Activated T-helper 1 cell treated with anti-CD3 and anti-CD28 coated beads, Interleukin-12 subunit alpha, Interleukin-12 subunit beta, Interleukin-2, Interleukin-4 antibody, amounts not matched to agents 30 ng/mL and 10 ng/mL and 1 ng/mL, durations not matched to agents 14 hours and 24 hours and 36 hours (primary cell): ENCODE measurements at places on chromosomes 12 and 14. TPM values are rescaled to one million over a fixed set of nuclear protein-coding genes. Genes with fewer than 3 reads are reported as not detected.

GRCh38 chr14:35534208-35534872 is 376 bp downstream of the INSM2 start:
- peaks cover 5% of the 10 kb centered on the region for H3K4me1 ChIP-seq
- H3K27me3 ChIP-seq = peaks cover 51% of the 10 kb centered on the region
- H3K27ac ChIP-seq = no peak overlapping the region
- H3K36me3 ChIP-seq = peaks cover 7% of the 10 kb centered on the region

LBHD2 gene
- total RNA-seq = not detected in 2 replicates

- no peak for DNase-seq
- H3K4me1 ChIP-seq = no peaks in the 10 kb centered on the region
- no peak overlapping the region for H3K27ac ChIP-seq
- no peak overlapping the region for H3K4me3 ChIP-seq
- H3K27me3 ChIP-seq = no peaks in the 10 kb centered on the region
- H3K36me3 ChIP-seq = no peaks in the 10 kb centered on the region
Observed at GRCh38 chr12:99087278-99087677, 442.2 kb downstream of the APAF1 start.

- H3K4me1 ChIP-seq = peaks cover 71% of the 10 kb centered on the region
- peak overlapping the region; percentile 91 for H3K27ac ChIP-seq
- no peaks in the 10 kb centered on the region for H3K27me3 ChIP-seq
- peaks cover 67% of the 10 kb centered on the region for H3K36me3 ChIP-seq
Observed at GRCh38 chr12:6452245-6452943, 552 bp downstream of the TAPBPL start.

DNA sequence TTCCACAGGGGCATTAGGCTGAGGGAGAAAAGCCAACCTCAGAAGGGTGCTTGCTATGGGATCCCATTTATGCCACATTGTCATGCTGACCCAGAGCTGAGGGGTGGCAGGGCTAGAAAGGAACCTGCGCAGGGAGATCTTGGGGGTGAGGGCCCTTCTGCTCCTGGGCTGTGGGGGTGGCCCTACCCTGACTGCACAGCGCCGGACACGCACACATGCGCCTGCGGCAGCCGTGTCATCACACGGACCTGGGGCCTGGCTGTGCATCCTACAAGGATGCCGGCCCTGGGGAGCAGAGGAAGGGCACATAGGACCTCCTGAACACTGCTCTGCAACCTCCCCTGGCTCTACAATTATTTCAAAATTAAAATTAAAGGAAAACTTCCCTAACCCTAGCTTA is 6.9 kb downstream of the CDCA4 start:
- H3K4me1 ChIP-seq = peaks cover 56% of the 10 kb centered on the region
- no peak overlapping the region for H3K4me3 ChIP-seq
- peaks cover 39% of the 10 kb centered on the region for H3K36me3 ChIP-seq
- peak overlapping the region; percentile 15 for H3K27ac ChIP-seq
- DNase-seq = no peak

C12orf54 gene
- total RNA-seq = not detected in 2 replicates

ADAM20 gene
- 0.47 and 0.61 TPM in 2 replicates for total RNA-seq

BAG5 gene
- total RNA-seq = 33.8 and 34.1 TPM in 2 replicates

ZFP36L1 gene
- 149 and 156 TPM in 2 replicates for total RNA-seq

OR6C65 gene
- total RNA-seq = not detected in 2 replicates

OTUB2 gene
- 1.5 TPM in 2 replicates for total RNA-seq

DNA sequence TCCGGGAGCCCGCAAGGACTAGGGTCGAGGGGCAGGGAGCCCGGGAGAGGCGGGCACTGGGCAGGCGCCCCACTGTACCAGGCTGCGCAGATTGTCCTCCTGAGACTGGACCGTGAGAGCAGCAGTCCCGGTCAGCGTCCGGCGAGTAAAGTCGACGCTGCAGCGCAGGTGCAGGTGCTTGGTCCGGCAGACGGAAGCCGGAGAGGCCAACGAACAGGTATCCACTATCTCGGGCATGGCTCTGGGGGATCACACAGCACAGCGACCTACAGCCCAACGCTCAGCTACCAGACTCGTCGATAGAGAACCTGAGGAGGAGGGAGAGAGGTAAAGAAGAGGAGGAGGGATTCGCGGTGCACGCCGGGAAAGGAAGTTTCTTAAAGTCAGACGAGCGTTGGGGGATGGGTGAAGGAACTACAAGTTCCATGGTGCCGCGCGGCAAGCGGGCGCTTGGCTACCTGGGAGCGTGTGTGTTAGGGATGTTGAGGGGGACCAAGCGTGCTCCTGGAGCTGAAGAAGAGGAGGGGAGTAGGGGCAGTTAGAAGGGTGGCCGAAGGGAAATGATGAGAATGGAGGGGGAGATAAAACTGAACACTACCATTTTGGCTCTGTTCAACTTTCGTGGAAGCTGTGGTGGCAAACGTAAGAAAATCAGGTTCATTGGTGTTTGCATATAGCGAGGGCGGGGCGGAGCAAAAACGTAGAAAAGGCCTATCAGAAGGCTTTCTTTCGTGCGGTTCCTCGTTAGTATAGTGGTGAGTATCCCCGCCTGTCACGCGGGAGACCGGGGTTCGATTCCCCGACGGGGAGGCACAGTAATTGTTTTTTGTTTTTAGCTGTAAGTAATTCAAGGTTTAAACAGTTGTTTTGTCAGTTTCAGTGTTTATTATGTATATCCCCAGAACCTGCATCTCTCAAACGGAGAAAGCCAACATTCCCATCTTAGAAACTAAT is at the start of gene LTA4H:
Gene LTA4H, minus strand, starts transcription at position 305 of the 954 bp plus-strand sequence. Its CDS starts 68 bp downstream, at position 237.
- no peak within 1 kb of the TSS for H3K4me3 ChIP-seq
- DNase-seq = peak; percentile 93
- H3K27me3 ChIP-seq = no peaks in the 10 kb centered on the region
- H3K4me1 ChIP-seq = peaks cover 10% of the 10 kb centered on the region

- H3K4me1 ChIP-seq = peaks cover 69% of the 10 kb centered on the region
- H3K27me3 ChIP-seq = no peaks in the 10 kb centered on the region
- H3K27ac ChIP-seq = no peak overlapping the region
Observed at GRCh38 chr12:12465522-12465921, 97.1 kb downstream of the DUSP16 start.

- no peaks in the 10 kb centered on the region for H3K27me3 ChIP-seq
- no peaks in the 10 kb centered on the region for H3K36me3 ChIP-seq
- no peak overlapping the region for H3K4me3 ChIP-seq
- no peak overlapping the region for H3K27ac ChIP-seq
- no peak for DNase-seq
Observed at GRCh38 chr14:78970677-78971076, 800.5 kb downstream of the NRXN3 start.

PRICKLE1 gene
- total RNA-seq = 0.34 TPM in 1 of 2 replicates, not detected in the other

RFX4 gene
- total RNA-seq = not detected in 2 replicates

GRCh38 chr12:28331130-28331529 is 140.9 kb downstream of the CCDC91 start:
- no peak overlapping the region for H3K27ac ChIP-seq
- H3K27me3 ChIP-seq = no peaks in the 10 kb centered on the region
- no peaks in the 10 kb centered on the region for H3K4me1 ChIP-seq

NGB gene
- not detected in 2 replicates for total RNA-seq

GRCh38 chr12:106331599-106331998 is 25.9 kb upstream of the POLR3B start:
- H3K4me3 ChIP-seq = no peak overlapping the region
- H3K36me3 ChIP-seq = peaks cover 9% of the 10 kb centered on the region
- H3K27me3 ChIP-seq = no peaks in the 10 kb centered on the region
- DNase-seq = no peak
- no peaks in the 10 kb centered on the region for H3K4me1 ChIP-seq

HCAR2 gene
- 0.52 and 0.61 TPM in 2 replicates for total RNA-seq

ATP5F1B gene
- 714 and 716 TPM in 2 replicates for total RNA-seq

DNA sequence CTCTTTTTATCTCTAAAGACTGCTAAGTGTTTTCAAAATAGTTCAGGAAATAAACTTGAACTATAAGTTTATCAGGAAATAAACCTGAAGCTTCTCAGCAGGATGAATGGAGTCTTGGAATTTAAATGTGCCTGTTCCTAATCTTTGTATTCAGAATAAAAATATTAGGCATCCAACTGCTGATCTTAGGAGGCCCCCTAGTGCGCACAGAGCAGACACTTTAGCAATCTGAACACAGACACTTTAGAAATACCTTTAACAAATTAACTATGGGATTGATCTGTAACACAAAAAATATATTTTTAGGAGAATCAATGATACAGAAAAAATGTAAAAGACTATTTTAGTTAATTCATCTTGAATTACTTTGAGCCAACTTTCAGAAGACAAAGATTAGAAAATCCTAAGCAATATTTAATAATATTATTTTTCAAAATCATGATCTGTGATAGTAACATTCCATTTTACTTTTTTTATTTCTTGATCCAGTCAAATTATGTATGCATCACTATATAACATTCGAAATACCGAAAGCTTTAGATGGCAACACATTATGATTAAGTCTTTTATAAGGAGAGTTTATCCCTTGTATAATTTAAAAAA is 80.9 kb downstream of the SLC41A2 start:
- H3K36me3 ChIP-seq = peaks cover 10% of the 10 kb centered on the region
- H3K27me3 ChIP-seq = peaks cover 2% of the 10 kb centered on the region
- no peak overlapping the region for H3K4me3 ChIP-seq
- peaks cover 21% of the 10 kb centered on the region for H3K4me1 ChIP-seq

NELL2 gene
- 11.5 and 16.4 TPM in 2 replicates for total RNA-seq

DNA sequence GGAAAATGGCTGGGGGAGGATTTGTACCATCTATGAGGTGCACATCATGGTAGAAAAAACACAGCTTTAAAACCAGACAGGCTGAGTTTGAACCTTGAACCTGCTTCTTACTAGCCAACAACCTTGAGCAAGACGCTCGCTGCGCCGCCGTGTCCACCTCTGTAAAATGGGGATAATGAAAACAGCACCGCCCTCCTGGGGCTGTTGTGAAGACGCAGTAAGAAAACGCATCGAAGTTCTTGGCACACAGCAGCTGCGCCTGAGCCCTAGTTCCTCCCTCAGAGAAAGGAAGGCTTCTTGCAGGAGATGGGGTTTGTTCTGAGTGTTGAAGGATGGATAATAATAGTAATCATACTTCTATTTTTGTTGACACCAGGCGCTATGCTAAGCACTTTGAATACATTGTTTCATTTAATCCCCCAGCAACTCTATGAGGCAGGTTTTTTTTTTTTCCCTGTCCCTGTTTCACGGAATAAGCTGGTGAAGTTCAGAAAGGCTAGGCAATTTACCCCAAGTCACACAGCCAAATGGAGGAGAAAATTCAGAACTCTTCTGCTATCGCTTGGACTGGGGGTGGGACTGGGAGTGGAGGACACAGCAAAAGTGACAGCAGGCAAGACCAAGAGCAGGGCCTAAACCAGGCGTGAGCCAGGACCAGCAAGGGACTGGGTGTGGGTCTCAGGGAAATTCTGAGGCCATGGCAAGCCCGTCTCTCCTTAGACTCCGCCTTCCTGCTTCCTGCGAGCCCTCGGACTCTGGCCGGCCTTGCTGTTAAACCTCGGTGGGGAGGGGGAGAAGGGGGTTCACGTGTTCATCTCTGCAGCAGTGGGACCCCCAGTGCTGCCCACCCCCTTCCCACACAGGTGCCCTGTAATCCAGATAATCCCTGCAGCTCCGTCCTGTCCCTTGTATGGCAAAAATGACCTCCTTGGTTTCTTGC is 97.5 kb downstream of the LRRC74A start:
- H3K27me3 ChIP-seq = no peaks in the 10 kb centered on the region
- H3K4me1 ChIP-seq = peaks cover 67% of the 10 kb centered on the region
- H3K36me3 ChIP-seq = no peaks in the 10 kb centered on the region

GRCh38 chr14:87044807-87045206 is 948.2 kb downstream of the GALC start:
- H3K36me3 ChIP-seq = no peaks in the 10 kb centered on the region
- no peaks in the 10 kb centered on the region for H3K4me1 ChIP-seq
- no peak for DNase-seq
- H3K27me3 ChIP-seq = no peaks in the 10 kb centered on the region
- no peak overlapping the region for H3K27ac ChIP-seq

DNA sequence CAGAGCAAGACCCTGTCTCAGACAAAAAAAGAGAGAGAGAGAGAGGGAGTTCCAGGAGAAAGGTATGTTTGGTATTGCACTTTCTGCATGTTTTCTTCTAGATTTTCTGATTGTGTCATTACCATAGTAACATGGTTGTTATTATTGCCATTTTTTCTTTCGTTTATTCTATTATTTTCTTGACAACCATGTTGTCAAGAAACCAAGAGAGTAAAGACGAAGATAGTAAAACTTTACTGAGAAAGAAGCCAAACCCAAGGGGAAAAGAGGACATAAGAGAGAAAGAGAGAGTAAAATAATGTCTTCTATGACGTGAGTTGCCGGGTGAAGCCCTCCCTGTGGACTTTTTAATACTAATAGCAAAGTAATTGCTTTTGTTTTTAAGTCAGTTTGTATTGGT is 1186.0 kb upstream of the SEL1L start:
- no peaks in the 10 kb centered on the region for H3K27me3 ChIP-seq
- no peaks in the 10 kb centered on the region for H3K36me3 ChIP-seq
- H3K27ac ChIP-seq = no peak overlapping the region
- no peak overlapping the region for H3K4me3 ChIP-seq
- H3K4me1 ChIP-seq = no peaks in the 10 kb centered on the region
- no peak for DNase-seq

- no peak overlapping the region for H3K4me3 ChIP-seq
- no peaks in the 10 kb centered on the region for H3K36me3 ChIP-seq
- H3K4me1 ChIP-seq = no peaks in the 10 kb centered on the region
- H3K27me3 ChIP-seq = peaks cover 54% of the 10 kb centered on the region
Observed at GRCh38 chr14:75383721-75384120, 44.1 kb upstream of the JDP2 start.
